Stimulated activated CD4-positive, alpha-beta T cell treated with anti-CD3 and anti-CD28 coated beads, Interleukin-15, amount 100 ng/mL, for 48 hours (primary cell): ENCODE measurements at places on chromosomes 6 and 20.

DNA sequence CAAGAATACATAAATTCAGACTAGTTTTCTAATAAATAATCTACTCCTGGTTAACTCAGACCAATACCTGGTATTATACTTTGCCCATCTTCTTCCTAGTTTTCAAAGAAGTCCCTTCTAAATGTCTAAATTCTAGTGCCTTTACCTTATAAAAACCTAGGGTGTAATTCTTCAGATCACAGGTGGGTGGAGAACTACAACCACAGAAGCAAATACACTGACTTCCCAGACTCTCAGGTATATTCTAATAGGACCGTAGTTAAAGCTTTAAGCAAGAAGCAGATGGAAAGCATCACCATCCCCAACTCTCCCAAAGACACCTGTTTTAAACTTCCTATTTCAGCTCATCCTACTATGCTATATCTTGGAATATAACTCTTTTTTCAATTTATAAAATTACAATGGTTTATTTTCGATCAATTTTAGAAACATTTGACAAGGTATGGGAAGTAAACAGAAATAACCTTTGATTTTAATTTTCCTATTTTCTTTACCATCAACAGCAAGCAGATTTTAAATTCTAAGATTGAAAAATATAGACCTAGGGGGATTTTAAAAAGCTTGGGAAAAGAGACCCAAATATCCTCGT, 15.8 kb downstream of the MAN1A1 start:
- DNase-seq = no peak

GRCh38 chr6:16882230-16882629, 121.0 kb upstream of the ATXN1 start:
- no peak for DNase-seq

DNA sequence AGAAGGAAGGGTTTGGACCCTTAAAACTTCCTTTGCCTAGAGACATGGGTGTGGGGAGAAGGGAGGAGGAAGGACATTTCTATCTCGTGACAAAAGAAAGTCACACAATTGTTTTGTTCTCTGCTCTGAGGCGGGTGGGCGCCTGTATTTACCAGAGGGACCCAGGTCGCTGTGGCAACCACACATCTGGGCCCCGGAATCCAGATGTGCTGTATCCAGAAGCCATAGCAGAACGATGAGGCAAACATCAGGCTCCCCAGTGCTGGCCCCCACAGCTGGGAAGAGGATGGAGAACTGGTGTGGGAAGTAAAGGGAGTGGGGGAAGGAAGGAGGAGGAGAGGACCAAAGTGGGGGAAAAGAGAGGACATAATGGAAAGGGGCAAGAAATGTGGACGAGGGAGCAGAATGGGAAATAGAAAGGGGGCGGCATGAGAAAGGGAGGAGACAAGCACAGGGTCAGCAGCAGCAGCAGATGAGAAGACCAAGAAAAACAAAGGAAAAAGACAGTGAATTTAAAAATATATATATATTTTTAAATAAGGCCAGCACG, 3.4 kb upstream of the TNXB start:
- DNase-seq = no peak

- no peak for DNase-seq
Measured at GRCh38 chr6:157535340-157536222, 154.6 kb downstream of the ZDHHC14 start.

- DNase-seq = no peak
Measured at GRCh38 chr6:158640519-158640918, 4.0 kb downstream of the DYNLT1 start.
